ENCODE measurements at places on chromosomes 3 and 15.

GRCh38 chr15:41501191-41501917, 7.7 kb downstream of the ITPKA start:
- no peak for DNase-seq

- DNase-seq: no peak
These were observed 111.1 kb upstream of the GBE1 start for GRCh38 chr3:81872566-81872965.

- no peak for DNase-seq
These were observed 75.6 kb upstream of the ICE2 start for GRCh38 chr15:60554494-60554893.

- no peak for DNase-seq
These were observed 921 bp downstream of the FBXL2 start for GRCh38 chr3:33278163-33278562.

DNA sequence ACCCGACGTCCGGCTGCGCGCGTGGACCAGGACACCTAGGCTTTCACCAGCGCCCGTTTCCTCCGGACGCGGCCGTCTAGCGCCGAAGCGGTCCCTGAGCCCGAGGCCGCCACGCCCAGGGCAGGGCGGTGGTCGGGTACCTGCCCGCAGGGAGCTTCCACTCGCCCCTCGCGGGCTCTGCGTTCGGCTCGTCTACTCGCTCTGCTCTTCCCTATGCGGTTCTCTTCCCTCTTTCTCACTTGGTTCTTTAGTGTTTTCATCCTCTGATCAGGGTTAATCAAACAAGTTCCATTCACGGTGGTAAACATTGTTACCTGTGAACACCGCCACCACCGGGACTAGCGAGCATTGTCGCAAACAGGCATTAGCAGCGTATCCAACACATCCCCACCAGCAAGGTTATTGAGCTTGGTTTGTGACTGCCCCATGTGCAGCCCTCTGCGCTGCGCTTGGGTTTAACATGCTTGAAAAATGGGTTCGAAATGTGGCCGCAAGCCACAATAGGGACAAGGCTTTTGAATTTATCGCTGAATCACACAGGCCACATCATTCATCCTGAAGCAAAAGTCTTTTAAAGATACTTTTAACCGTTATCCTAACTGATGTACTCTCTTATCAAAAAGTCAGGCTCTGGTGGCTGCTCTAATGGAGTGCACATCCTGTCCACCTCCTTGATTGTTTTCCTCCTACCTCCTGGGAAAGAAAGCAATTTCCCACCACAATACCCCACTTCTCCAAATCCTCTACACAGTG, 843 bp upstream of the CD47 start:
- DNase-seq: no peak

DNA sequence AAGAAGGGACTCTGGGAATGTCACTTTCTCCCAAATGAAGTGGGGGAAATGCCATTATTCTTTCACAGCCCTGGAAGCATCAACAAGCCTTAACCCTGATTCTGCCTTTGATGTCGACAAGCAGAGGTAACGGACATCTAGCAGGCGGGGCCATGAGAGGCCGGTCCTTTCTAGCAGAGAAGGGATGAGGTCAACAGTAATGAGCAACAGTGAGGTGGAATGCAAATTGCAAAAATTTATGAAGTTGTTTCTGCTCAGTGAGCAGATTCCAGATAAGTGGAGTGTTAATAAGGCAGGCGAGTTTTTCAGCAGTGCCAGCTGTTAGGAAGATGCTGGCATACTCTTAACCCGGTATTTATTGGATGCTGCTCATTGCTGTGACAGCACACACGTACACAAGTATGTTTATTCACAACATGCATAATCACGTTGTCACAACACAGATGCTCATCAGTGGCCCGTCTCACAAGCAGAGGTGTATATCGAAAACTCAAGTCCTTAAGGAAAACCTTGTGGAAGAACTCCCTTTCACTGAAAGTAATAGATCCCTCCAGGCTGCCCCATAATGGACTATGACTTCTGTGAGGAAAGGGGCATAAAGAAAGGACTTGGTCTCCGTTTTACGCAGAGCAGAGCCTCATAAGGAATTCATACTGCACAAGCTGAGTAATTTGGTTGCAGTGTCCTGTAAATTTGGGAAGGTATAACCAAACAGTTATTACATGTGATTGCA, 329.0 kb downstream of the IGSF11 start:
- DNase-seq: no peak

GRCh38 chr3:9485248-9485647, 68.4 kb downstream of the LHFPL4 start:
- no peak for DNase-seq
